GM12892 (cell line): ENCODE measurements at places on chromosomes 6 and 20.

- DNase-seq: no peak
Observed at GRCh38 chr20:46872328-46873211, 22.1 kb upstream of the EYA2 start.

GRCh38 chr6:131068165-131068564 is 5.1 kb upstream of the EPB41L2 start:
- DNase-seq: no peak

GRCh38 chr6:156953479-156954146 is 176.4 kb downstream of the ARID1B start:
- DNase-seq: no peak

GRCh38 chr6:154805288-154805911 is 72.2 kb downstream of the SCAF8 start:
- no peak for DNase-seq

DNA sequence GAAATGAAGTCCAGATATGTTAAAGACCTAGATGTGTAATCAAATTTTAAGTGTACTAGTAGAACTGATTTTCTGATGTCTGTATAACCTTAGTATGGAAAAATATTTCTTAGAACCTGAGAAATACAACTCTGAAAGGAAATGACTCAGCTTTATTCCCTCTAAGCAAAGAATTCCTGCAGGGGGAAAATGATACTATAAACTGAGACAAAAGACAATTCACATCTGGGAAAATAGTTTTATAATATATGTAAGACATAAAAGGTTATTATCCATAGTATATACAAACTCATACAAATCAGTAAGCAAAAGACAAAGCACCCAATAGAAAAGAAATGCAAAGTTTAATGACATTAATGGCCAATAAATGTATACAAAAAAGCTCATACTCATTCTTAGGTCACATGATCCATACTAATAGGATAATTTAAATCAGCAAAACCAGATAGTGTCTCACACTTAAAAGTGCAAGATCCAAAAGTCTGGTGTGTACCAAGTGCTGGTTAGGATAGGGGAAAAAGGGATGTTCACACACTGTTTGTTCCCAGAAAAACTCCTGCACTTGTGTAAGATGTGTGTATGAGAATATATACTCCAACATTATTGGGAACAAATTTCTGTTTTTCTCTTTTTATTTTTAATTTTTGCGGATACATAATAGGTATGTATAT is 22.6 kb downstream of the RNF217 start:
- DNase-seq: no peak

- no peak for DNase-seq
Observed at GRCh38 chr6:135743476-135743875, 108.0 kb upstream of the PDE7B start.

GRCh38 chr6:116387374-116387773 is 16.6 kb downstream of the DSE start:
- DNase-seq: no peak

DNA sequence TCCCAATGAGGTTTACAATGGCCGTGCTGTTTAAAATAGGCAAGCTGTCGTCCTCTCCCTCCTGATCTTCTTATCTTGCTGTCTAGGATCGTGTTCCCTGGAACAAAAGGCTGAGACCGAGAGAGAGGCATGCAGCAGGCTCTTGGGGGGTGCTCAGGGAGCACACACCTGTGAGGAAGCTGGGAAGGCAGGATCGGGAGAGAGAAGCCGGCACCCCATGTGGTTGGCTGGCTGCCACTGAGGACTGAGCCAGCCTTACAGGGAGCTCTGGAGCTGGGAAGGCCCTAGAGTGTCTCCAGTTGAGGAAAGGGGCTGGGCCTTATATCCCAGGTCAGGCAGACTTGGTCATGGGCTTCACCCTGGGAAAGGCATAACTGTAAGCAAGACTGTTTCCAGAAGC is 184.2 kb downstream of the LY86 start:
- DNase-seq: no peak

DNA sequence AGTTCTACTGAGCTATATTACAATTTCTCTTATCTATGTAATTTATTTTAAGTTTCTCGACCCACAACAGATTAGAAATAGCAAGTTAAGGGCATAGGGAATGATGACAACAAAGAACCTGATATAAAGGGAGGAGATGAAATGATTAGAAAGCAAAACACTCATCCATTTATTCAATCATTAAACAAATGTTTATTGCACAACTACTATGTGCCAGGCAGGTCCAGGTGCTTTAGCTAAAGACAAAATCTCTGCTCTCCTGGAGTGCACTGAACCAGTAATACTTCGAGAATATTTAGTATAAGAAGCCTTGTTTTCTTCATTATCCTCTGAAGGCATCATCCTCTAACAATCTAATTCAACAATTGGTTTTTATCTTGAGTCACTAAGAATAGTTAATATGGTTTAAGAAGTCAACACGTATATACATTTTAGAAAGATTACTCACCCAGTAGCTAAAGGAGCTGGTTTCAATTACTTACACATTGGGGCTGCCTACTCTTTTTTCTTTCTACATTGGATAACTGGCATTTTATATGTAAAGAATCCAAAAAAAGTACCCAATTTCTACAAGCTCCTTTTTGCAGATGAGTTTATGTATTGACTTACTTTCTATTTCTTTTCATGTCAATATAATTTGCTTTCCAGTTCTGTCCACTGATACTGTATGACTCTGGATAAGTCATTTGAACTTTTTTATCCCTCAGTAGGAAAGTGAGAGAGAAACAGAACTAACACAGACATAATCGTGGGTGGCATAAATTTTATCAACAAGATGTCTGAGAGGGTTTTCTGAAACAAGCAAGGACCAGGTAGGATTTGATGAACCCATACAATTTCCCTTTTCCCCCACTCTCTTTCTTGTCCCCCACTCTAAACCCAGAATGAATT is 312.6 kb downstream of the CLIC5 start:
- no peak for DNase-seq

DNA sequence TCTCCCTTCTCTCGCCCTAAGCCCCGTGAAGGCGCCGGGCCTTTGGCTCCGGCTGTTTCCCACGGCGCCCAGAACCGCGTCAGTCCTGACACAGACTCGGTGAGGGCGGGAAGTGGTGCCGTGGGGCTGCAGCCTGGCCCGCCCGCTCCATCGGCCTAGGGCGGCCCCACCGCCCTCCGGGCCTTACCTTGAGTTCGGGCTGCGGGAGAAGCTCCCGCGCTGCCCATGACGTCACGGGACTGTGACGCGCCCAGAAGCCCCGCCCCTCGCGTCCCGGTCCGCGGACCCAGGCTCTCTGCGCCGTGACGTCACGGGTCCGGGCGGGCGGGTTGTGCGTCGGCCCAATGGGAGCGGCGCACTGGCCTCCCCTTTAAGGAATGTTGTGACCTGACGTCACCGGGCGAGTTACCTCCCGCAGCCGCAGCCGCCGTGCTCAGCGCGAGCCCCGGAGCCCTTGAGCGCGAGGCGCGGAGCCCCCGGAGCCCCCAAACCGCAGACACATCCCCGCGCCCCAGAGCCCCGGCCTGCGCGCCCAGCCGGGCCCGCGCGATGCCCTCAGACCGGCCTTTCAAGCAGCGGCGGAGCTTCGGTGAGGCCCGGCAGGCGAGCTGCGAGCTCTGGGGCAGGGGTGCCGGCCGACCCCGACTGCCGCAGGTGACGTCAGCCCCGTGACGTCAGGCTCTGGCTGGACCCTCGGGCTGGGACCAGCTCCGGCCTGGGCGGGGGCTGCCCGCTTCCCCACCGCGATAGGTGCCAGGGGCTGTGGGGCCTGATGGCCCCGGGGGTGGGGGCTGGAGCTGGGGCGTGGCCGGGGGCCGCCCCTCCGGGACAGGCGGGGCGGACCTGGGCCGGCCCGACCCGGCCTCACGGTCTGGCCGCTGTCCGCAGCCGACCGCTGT is at the start of gene MAP1LC3A:
MAP1LC3A (plus strand) TSS at position 399 of the 899 bp plus-strand sequence; CDS start at position 550, 151 bp downstream.
- peak; percentile 87 for DNase-seq

DNA sequence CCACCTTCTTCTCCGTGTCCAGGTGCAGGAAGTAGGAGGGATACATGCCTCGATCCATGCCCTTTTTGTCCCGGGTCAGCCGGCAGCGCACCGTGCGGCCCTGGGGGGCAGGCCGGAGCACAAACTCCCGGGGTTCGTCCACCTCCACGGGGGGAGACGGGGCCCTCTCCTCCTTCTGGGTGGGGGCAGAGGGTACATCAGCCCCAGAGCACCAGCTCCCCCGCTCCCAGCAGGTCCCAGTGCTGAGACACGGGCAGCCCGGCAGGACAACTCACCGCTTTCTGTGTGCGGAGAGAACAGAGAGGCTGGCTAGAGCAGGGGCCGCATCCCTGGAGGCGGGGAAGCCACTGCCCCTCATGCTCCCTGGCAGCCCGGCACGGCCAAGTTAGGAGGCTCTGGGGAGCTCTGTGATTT is 6.7 kb downstream of the TULP1 start:
- no peak for DNase-seq

GRCh38 chr6:24876499-24877465 is 59.0 kb downstream of the RIPOR2 start:
- no peak for DNase-seq
